Right renal cortex interstitium (tissue), 3 donors: ENCODE measurements at places on chromosomes 1 and 21. TPM values are rescaled to one million over a fixed set of nuclear protein-coding genes. Genes with fewer than 3 reads are reported as not detected.

F3 gene
- polyA plus RNA-seq = 48.2 TPM

DPH5 gene
- 63.4 TPM for polyA plus RNA-seq

DNA sequence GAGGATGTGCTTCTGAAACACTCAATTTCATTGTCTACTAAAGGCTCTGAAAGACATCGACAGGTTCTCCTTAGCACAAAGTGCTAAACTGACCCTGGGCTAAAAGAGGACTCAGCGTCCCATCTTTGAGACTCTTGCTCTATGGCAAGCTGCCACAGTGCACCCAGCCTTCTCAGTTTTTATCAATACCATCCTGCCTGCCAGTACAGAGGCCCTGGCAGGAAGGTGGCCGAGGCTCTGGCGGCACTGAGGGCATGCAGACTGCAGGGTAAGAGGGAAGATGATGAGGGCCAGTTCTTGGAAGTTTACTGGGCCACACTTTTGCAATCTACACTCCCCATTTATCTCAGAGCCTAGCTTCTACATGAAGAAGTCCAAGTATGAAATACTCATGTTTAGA is 5.3 kb downstream of the OLFML2B start:
- no peak for DNase-seq

GRCh38 chr1:71087060-71087459 is 6.2 kb upstream of the ZRANB2 start:
- DNase-seq = no peak

- no peak for DNase-seq
Measured at GRCh38 chr1:231792634-231793033, 166.0 kb downstream of the DISC1 start.

- no peak for DNase-seq
Measured at GRCh38 chr1:205739348-205740160, 10.4 kb downstream of the NUCKS1 start.

GRCh38 chr21:44947111-44947929 is 7.5 kb downstream of the SLX9 start:
- DNase-seq = no peak

GRCh38 chr1:47999097-47999496 is 1.9 kb upstream of the TRABD2B start:
- no peak for DNase-seq

- no peak for DNase-seq
Measured at GRCh38 chr1:206814716-206815341, 42.5 kb upstream of the IL10 start.

LCA5L gene
- polyA plus RNA-seq = 6.5 TPM

VPS26C gene
- 40.7 TPM for polyA plus RNA-seq

DNA sequence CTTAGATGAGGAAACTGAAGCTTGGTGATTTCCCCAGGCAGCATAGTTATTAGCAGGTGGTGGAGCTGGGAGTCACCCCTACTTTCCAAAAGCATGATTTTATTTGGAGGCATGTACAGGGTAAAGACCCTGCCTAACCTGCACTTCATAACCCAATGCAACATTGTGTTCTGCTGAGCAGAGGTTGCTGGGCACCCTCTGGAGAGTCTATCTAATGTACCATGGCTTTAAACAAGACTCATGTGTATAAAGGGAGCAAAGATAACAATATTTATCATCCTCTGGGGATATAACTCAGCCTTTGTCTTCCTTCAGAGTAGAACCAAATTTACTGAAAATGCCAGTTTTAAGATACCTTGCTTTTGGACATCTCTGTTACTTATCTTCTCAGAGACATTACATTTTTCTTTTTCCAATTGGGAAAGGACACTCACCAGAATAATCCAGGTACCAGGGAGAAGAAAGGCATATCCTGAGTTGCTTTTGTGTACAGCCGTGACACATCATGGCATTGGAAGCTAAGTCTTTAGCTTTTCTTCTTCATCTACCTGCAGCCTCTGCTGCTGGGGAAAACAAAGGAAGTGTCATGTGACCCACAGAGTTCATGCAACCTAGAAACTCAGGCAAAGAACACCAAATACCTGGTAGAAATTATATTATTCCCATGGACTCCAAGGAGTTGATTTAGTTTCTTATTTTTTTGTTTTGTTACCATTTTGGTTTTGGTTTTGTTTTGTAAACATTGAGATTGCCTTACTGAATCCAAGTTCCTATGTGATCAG is 39.6 kb downstream of the ELAVL4 start:
- no peak for DNase-seq

MCOLN3 gene
- 7.0 TPM for polyA plus RNA-seq

GRCh38 chr1:219350172-219350931 is 176.7 kb downstream of the LYPLAL1 start:
- no peak for DNase-seq

S100A5 gene
- polyA plus RNA-seq = 1.7 TPM

CSF3R gene
- 3.6 TPM for polyA plus RNA-seq

DNA sequence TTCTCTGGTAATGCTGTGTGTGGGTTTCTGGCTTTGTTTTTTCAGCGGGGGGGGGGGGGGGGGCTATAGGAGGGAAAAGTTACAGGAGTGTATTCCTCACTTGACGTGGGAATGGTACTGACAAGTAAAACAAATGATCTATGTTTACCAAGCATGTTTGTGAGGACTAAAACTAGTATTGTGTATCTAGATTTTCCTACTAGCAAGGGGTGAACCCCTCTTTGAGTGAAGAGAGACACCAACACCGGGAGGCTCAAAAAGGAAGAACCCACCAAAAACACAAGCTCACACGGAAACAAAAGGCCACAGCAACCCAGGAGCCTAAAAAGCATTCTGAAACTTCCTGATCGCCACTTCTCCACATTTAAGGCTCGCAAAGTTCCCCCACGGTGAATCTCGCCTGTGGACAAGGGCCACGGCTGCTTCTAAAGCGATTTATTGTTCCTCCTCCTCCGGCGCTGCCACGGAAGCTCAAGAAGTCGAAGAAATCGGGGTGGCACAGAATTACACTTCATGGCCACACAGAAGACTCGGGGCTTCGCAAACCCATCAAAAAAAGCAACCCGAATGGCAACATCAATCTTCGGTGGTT is 703 bp downstream of the PUM1 start:
- no peak for DNase-seq

DNA sequence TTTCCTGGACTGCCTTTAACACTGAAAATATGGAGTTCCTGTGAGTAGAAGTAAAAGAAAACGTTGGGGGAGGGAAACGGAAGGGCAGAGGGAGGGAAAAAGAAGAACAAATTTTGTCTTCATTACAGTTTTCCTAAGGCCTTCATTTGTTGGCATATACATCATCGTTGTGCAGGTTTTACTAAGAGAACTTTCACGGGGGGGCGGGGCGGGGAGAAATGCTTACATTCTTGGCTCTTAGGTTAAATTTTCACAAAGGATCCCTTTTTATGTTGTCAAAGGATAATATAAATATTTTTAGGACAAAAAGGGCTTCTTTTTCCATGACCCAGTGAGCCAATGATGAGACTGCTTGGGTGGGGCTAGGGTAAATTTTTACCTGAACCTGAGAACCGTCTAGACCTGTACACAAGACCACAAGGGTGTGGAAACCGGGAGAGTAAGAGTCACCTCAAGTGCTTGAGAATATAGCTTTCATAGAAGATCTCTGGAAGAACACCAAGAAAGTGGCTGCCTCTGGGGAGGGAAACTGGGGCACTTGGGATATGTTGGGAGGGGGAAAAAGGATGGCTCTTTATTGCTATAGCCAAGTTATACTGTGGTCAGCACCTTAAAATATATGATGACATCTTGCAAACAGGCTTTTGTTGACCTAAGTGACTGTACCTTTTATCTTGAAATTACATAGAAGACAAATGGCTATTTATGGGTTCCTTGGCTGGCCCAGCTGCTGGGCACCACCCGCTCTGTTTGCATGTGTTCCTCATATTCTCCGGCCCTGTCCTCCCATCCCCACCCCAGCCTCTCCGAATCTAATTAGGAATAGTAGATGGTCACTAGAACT is 2.0 kb upstream of the UTP25 start:
- DNase-seq = no peak

DNA sequence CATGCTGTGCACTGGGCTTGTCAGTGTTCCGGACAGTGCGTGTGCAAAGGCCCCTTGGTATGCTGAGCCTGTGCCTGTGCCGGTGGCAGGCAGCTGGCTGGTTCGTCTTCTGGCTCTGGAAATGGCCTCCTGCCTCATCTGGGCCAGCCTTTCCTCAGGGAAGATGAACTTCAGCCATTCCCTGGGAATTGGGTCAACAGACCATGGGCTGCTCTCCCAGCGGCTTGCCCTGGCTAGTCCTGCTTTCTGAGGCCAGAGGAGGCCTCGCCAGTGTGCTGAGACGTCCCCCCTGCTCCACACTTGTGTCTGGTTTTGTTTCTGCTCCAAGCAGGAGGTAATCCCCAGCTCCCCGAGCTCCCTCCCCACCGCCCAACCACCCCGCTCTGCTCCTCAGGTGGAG is 32.6 kb upstream of the RD3 start:
- DNase-seq = no peak

DNA sequence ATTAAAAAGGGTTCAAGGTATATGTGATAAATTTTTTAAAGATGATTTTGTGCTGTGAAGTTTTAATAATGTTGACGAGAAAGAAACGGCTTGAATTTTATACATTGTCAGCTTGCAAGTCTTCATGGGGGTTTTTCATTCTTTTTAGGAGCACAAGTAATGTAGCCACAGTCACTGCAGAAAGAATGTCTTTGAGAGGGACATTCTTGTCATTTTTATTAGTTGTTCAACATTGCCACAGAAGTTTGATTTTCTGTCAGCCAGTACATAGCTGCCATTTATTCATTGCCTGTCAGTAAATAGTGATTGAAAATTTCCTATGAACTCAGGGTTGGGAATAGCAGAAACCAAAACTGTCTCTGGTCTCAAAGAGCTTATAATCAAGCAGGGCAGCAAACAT is 156.3 kb downstream of the DHRS3 start:
- no peak for DNase-seq

DNA sequence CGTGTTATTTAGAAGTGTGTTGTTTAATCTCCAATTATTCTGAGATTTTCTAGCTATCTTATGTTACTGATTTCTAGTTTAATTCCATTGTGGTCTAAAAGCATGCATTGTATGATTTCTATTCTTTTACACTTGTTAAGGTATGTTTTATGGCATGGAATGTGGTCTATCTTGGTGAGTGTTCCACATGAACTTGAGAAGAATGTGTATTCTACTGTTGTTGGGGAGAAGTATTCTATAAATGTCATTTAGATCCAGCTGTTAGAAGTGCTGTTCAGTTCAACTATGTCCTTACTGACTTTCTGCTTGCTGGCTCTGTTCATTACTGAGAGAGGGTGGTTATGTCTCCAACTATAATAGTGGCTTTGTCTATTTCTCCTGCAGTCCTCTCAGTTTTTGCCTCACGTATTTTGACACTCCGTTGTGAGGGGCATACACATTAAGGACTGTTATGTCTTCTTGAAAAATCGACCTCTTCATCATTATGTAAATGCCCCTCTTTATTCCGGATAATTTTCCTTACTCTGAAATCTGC is 12.0 kb upstream of the PLA2G5 start:
- DNase-seq = no peak

DNA sequence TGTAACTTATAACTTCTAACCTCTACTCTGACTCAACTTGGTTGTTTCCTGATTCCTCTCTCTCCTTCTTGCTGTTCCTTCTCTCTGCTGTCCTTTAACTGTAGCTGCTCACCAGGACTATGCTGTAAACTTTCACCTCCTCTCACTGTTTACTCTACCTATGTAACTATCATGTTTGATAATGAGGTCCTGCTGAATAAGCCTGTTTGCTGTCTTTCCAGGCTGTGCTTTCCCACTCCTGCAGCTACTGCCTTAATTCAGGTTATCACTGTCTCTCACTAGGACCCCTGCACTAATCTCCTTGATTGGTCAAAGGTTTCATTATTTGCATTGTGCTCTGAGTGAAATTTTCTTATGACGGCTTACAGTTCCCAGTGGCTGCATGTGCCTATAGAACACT is 633.9 kb upstream of the PTBP2 start:
- DNase-seq = no peak

OR10Z1 gene
- polyA plus RNA-seq = 0.03 TPM

GRCh38 chr1:35447278-35447677 is 109.9 kb downstream of the KIAA0319L start:
- DNase-seq = no peak

DNA sequence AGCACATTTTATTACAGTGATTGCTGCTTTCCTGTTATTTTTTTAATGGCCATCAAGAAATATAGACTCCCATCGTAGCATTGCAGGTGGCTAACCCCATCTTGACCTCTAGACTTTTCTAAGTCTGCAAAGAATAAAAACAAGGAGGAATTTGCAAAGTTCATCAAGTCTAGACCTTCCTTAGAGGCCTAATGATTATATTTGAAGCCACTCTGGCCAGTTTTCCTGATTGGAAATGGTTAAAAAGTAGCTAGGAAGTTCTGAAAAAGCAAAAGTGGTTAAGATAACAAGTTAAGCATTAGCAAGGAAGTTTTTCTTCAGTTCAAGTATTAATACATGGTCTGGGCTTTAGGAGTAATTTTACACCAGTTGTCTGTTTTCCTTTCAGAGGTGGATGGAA is 16.7 kb upstream of the KCNJ15 start:
- DNase-seq = no peak

CFHR4 gene
- not detected for polyA plus RNA-seq

PPIAL4G gene
- polyA plus RNA-seq = 0.04 TPM

- no peak for DNase-seq
Measured at GRCh38 chr1:219189952-219190351, 16.3 kb downstream of the LYPLAL1 start.

DNA sequence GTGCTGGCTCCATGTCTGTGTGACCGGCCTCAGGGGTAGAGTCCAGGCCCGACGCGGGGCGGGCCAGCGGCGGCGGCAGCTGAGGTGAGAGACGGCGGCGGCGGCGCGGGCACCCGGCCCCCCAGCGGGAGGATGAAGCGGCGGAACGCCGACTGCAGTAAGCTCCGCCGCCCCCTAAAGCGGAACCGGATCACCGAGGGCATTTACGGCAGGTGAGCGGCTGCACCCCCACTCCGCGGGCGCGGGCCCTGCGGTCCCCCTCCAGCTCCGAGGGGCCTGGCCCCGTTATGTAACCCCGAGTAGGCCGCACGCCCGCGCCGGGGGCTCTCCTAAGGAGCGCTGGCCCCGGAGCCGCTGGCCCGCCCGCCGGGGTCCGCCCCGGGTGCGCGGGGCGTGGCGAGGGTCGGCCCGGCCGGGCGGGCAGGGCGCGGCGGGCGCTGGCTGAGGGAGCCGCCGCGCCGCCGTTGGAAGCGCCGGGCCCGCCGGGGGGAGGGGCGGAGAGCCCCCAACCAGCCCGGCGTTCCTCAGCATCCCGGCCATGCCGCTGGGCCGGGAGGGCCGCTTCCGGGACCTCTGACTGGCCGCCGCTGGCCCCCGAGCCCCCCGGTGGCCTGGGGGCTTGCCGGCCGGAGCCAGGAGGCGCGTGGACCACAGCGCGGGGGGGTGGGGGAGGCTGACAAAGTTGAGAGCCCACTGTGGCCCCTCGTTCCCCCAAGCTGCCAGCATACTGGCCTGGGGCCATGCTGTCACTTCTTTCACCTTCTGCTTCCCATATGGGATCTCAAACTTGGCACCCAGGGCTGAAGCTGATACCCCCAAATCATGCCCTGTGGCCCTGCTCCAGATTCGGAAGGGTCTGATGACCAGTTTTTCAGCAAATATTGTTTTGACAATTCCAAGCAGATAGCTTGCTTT is 527 bp downstream of the MACO1 start:
- no peak for DNase-seq
